NCI-H187 treated with DMSO at 0.1 percent for 48 hours (cell line): ENCODE measurements at places on chromosomes 11 and 22.

DNA sequence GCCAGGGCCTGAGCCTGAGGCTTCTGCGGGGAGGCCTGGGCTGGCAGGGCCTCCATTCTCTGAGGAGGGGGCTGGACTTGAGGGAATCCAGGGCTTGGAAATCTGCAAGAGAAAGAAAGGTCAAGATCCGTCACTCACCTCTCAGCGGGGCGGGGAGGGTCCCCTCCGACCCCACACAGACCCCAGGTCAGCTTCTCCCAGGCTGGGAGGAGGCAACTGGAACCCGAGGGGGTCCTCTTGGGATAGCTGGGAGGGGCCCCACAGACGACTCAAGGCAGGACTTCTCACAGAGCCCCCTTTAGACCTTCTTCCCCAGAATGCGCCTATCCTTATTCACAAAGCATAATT lies 11.0 kb downstream of the TNKS1BP1 start:
- DNase-seq, result no peak

DNA sequence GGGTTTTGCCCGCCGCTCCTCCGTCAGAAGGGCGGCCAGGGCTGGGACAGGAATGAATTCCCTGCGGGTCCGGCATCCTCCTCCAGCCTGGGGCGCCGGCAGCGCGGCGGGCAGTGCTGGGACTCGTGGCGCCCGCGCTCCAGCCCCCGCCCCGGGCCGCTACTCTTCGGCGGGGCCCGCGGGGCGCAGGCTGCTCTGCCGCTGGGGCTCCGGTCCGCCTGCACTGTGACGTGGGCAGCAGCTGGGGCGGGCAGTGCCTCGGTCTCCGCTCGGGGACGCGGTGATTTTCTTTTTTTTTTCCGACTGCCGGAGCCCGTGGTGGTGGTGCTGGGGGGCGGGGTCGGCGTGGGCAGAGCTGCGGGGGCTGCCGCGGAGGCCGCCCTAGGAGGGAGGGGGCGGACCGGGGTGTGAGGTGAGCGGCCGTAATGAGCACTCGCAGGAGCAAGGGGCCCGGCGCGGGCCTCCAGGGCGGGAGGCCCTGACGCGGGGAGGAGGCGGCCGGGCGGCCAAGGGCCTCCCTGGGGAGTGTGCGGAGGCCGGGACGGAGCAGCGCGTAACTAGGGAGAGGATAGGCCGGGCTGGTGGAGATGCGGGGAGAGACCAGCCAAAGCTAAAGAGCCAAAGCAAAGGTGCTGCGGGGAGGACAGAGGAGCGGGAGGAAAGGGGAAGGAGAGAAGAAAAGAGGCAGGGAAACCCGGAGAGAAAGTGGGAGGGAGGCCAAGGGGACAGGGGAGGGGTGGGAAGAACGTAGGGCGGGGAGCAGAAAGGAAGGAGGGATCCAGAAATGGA lies 73.3 kb upstream of the ZBED5 start:
- DNase-seq, result peak; percentile 17

DNA sequence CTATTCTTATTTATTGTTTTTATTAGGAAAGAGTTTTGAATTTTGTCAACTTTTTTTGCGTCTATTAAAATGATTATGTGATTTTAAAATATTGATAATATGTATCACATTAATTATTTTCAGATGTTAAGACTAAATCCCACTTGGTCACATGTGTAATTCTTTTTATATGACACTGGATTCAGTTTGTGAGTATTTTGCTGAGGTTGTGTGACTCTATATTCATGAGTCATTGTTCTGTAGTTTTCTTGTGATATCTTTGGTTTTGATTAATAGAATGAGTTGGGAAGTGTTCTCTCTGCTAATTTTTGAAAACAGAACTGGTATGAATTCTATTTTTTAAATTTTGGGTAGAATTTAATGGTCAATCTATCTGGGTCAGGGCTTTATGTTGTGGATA lies 317.9 kb downstream of the ETS1 start:
- no peak for DNase-seq

GRCh38 chr11:93622043-93622442 lies 39.4 kb upstream of the CEP295 start:
- DNase-seq, result no peak

GRCh38 chr11:13954591-13954990 lies 7.9 kb upstream of the SPON1 start:
- no peak for DNase-seq

- no peak for DNase-seq
Measured at GRCh38 chr11:597166-597725, 18.5 kb downstream of the IRF7 start.

DNA sequence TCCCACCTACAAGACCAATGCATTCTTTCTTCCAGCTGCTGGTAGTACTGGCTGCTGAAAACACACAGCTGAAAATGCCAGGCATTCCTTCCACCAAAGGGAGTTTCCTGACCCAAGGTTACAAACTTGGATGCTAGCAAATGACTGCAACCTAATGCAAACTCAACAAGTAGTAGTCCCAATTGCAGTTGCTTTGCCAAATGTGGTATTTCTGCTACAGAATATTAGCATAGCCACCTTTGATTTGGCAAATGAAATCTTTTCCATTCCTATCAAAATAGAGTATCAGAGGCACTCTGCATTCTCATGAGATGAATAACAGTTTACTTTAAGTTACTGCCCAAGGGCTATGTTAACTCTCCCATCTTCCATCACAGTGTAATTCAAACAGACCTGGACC lies 172.0 kb upstream of the ARHGAP42 start:
- no peak for DNase-seq

- DNase-seq, result no peak
Measured at GRCh38 chr22:25148149-25148691, 51.4 kb upstream of the CRYBB3 start.

DNA sequence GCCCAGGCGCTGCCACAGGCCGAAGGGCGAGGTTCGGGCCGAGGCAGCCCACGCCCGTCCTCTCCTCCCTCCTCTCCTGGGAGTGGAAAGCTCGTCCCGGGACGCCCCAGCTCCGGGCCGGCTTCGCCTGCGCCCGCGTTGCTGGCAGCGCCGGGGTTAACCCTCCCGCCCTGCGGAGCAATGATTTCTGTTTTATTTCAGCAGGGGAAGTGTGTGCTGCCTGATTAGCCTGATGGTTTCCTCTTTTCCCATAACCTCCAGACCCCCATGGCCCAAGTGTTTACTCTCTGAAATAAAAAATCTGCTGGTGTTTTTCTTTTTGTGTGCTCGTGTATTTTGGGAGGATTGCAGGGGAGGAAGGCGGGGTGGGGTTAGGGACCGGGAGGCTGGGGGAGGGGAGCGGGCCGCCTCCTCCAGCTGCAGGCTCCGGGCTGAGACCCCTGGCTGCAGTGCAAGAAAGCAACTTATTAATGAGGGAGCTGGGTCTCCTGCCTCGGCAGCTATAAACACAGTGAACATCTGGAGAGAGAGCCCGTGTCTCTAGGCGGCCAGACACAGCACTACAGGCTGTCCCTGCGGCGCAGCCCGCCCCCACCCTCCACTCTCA lies 38.6 kb downstream of the ETS1 start:
- DNase-seq, result no peak

- DNase-seq, result no peak
Measured at GRCh38 chr11:126109941-126110731, 47.5 kb upstream of the CDON start.

- DNase-seq, result no peak
Measured at GRCh38 chr11:131136486-131136885, 220.2 kb upstream of the SNX19 start.
